ENCODE measurements at places on chromosomes 4 and X.

DNA sequence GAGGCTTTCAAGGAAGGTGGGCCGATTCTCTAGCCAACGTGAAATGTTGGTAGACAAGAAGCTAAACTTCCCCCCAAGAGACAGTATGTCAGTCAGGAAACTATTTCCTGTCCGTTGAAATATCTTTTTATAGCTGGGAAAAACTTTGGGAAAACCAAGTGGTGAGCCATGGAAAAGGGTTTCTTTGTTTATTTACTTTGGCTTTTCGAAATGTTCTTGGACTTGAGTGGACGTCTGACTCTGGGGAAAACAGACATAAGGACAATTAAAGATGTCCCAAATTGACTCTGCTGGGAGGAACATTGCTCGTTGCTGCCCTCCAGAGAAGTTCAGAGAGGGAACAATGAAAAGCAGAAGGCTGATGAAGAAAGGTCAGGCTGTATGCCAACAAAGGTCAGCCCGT, 295.4 kb downstream of the RAPGEF2 start:
- DNase-seq = no peak

DNA sequence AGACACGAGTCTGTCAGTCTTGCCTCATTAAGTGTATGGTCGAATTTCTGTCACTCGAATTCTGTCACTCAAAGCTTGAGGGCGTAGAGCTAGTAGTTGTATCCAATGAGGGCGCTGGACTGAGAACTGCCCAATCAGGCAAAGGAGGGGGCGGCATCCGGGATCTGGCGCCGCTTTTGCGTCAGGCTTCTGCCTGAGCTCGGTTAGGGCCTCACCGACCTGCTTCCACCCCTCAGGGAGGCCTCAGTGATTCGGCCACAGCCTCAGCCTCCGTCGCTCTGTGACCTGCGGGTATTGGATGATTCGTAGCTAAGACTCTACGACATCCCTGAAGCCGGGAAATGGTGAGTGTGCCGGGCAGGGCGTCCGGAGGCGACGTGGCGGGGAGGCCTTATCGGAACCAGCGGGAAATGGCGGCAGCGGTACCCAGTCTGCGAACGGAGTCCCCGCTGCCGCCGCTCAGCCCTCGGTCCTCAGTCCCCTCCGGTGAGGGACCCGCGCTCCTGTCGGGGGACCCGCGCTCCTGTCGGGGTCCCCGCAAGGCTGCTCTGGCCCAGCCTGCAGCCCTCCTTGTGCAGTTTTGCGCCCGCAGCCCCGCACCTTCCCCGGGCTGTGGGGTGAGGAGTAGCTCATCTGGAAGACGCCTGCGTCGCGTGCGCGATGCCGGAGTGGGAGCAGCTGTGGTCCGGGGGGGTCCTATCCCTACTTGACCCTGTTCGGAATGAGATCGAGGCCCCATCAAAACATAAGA, 88.3 kb downstream of the ZNF718 start:
- DNase-seq = peak; percentile 30

DNA sequence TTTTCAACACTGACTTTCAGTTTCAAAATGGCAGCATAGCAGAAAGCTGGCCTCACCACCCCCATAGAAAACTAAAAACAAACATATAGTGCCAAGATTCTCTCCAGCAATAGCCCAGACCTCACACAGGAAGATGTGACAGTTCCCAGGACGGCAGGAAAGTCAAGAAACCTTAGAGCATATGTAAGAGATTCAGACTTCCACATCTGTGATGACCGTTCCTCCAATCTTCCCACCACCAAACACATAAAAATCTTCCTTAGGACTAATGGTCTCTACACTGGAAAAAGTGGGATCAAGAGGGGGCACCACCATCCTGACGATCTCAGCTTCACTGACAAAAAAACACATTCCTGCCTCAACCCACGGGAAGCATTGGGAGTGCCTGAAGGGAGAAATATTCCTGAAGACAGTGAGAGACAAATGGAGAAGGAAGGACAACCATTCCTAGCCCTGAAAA, 134.1 kb upstream of the CPXCR1 start:
- no peak for DNase-seq

DNA sequence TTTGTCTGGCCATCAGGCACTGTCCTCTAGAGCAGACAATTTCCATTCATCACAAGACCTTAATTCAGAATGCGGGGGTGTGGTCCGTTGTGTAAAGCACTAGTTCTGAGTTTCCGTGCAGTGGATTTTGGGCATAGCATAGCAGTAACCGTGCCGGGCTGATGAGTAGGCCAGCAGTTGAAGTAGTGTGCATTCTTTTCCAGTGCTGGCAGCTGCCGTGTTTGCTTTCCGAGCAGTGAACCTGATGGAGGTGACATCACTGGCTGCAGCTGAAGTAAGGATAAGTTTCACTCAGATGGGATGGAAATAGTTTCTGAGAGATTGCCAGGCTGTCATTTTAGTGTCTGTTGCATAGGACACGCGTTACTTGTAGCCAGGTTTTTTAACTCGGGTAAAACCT, 107.0 kb upstream of the STIM2 start:
- DNase-seq = peak; percentile 42
